LNCaP clone FGC (cell line): ENCODE measurements at places on chromosomes 3 and 15.

DNA sequence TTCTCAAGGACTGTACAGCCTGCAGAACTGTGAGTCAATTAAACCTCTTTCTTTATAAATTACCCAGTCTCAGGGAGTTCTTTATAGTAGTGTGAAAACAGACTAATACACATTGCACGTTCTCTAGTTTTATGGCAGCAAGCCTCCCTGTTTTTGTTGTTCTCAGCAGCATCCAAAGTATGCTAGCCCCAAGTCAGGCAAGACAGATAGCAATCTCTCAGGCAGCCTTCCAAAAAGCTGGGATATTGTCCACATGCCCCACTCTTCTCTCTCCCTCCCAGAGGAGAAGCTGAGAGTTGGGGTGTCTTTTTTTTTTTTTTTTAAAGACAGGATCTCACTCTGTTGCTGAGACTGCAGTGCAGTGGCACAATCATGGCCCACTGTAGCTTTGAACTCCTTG, 130.6 kb downstream of the ISL2 start:
- DNase-seq: no peak

- DNase-seq: no peak
These were observed 98.1 kb upstream of the SYNPR start for GRCh38 chr3:63179862-63180522.

GRCh38 chr3:46314517-46314916, 39.4 kb upstream of the CCR2 start:
- no peak for DNase-seq

DNA sequence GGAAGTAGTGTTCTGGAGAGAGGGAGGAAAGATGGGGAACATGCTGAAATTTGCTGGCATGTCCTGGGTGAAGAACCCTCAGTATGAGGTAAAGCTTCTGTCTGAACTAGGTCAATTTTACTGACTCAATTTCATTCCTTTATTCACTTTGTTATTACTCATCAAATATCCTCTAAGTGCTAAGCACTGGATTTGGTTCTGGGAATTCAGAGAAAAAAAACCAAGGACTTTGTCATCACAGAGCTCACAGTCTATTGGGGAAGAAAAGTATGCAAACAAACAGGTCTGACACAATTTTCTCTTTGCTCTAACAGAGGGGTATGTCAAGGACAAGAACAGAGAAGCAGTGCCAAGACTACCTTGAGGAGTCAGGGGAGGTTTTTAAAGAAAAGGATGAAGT, 68.0 kb downstream of the TFG start:
- no peak for DNase-seq

DNA sequence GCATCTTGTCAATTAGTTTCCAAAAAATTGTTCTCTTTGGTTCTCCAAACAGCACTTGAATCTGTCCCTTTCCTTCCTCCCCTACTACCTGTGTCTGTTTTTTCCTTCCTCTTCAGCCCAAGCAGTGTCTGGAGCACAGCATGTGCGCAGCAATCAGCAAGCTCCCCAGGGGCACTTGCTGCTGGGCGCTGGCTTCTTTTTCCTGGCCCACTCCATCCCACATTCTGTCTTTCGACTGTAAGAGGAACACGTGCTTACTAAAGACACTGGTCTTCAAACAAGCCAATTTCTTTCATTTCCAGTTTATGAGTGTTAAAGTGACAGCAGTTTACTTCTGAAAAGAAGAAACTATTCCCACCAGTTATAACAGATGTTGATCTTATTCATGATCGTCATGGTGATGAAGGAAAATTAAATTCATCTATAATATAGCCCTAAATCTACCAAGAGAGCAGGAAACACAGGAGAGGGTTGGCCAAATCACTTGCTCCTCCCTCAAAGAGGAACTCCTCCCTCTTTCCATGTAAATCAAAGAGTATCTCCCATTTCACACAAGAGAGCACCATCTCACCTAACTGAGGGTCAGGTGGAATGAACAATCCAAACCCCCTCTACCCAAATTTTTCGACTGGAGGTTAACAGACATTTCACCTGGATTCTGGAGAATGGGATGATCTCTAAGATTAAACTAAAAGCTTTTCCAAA, 115.4 kb downstream of the IGF2BP2 start:
- no peak for DNase-seq

DNA sequence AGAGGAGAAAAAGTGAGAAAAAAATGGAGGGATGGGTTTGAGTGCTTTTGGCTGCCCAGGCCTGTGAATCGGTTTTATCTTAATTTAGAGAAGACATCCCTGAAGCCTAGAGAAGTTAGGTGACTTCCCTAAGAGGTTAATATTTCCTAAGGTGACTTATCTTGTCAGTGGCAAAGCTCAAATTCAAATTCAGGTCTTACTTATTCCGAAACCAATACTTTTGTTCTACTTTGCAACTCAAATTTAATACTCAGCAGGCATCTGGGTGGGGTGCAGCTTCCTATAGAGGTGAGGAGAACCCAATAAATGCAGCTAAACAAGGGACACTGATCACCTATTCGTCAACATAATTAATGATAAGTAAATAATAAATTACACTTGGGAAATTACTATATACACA, 54.9 kb upstream of the MYRIP start:
- no peak for DNase-seq

DNA sequence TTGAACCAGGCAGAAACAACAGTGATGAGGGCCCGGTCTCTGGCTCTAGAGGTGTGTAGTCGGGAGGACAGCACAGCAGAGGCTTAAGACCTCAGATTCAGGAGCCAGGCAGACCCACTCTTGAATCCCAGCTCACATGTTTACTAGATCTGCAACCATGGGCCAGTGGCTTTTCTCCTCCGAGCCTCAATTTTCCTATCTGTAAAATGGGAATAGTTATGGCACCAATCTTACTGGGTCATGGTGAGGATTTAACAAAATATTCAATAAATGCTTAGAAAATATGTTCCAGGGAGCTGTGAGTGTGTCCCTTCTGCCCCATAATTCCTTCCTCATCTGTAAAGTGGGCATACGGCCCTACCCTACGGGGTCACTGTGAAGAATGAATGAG, 506.9 kb downstream of the SHQ1 start:
- no peak for DNase-seq

DNA sequence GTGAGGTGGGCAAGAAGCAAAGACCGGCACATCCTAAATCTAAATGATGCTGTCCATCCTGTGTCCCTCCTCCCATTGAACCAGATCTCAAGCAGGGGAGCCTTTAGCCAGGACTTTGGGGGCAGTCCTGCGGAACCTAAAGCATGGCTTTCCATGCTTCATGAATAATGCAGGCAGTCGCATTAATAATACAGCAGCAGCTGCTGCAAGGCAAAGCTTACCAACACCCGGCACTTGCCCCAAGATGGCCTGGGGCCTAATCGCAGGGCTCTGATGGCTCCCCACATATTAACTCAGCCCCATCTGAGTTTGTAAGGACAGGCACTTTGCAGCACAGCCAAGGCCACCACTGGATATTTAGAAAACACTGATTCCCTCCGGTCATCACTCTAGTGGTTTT, 114.4 kb downstream of the NTRK3 start:
- no peak for DNase-seq

- no peak for DNase-seq
These were observed 75.1 kb upstream of the OSTN start for GRCh38 chr3:191123946-191124345.

DNA sequence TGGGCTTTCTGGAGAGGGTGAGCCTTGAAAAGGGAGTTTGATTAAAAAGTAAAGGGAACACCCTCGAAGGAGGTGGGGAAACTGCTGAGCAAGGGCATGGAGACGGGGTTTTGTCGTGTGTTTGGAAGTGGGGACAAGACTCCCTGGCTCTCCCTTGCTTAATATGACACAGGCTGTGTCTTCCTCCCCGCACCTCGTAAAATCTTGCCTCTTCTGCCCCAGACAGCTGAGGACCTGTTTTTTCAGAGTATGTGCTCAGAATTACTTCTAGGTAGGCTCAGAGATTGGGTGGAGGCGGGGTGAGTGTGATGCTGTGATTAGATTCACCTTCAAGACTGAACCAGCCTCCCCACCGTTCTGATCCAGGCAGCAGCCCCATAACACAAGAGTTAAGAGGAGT, 244.4 kb upstream of the TLE3 start:
- no peak for DNase-seq

GRCh38 chr15:60096157-60096556, 92.0 kb downstream of the FOXB1 start:
- DNase-seq: no peak

GRCh38 chr15:59741274-59741906, 52.3 kb upstream of the BNIP2 start:
- peak; percentile 72 for DNase-seq

DNA sequence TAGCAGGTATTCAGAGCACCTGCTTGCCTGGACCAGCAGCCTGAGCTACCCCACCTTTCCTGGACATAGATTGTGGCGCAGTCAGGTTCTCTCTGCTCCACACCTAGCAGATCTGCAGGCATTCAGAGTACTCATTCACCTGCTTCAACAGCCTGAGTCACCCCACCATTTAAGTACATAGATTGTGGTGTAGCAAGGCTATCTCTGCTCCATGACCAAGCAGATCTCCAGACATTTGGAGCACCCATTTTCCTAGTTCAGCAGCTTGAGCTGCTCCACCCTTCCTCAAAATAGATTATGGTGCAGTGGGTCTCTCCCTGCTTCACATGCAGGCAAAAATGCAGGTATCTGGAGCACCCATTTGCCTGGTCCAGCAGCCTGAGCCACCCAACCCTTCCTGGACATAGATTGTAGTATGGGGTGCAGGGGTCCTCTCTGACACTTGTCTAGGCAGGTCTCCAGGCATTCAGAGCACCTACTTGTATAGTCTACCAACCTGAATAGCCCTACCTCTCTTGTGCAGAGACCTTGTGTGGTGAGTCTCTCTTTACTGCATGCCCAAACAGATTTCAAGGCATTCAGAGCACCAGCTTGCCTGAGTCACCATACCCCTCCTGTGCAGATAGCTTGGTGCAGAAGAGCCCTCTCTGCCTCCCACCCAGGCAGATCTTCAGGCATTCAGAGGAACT, 466.0 kb upstream of the THBS1 start:
- no peak for DNase-seq

DNA sequence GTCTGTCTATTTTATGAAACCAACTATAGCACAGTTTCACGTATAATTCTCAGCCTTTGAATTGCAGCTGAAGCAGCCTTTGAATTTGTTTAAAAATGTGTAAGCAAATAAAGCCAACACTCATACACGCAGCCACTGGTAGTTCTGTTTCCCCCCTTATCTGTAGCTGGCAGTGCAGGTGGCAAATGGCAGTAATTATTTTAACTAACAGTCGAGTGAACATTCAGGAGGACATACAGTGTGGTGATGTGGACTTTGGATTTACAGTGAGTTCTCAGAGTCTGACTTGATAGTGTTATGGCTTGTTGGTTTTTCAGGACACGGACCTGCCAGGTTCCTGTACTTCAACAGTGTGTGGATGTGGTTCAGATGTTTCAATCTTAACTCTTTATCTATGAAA, 64.0 kb upstream of the SKOR1 start:
- DNase-seq: no peak

DNA sequence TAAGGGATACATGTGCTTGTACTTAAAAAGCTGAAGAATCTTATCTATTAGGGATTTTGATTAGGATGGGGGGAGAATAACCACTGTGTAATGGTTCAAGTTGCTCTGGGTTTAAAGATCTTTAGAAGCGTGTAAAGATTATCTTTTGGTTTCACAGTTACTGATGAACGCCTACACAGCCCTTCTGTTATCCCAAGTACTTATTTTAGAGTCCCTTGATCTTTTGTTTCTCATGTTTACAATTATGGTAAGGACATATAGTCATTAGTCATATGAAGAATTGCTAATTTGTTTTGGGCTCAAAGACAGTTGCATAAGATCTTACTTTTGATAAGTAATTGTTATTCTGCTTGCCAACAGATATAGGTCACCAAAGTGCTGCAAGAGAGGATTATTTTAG, 160.1 kb downstream of the PLCL2 start:
- DNase-seq: no peak

DNA sequence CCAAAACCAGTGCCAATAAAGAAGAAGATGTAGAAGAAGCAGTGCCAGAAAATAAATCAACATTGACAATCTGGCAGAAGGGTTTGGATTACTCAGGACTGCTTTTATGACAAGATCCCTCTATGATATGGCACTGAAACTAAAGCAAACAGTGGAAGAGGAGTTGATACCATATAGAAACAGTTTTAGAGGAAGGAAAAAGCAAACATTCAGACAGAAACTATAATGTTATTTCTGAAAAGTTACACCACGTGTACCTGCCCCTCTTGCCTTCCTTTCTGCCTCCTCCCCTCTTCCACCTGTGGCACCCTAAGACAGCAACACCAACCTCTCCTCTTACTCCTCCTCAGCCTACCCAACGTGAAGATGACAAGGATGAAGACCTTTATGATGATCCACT, 63.0 kb downstream of the SFMBT1 start:
- DNase-seq: peak; percentile 94

- DNase-seq: no peak
These were observed 613.5 kb downstream of the EDEM1 start for GRCh38 chr3:5800965-5801364.

- no peak for DNase-seq
These were observed 8.7 kb downstream of the MYL3 start for GRCh38 chr3:46854555-46854991.

GRCh38 chr3:114454551-114455251, 160.9 kb downstream of the TIGIT start:
- DNase-seq: no peak

DNA sequence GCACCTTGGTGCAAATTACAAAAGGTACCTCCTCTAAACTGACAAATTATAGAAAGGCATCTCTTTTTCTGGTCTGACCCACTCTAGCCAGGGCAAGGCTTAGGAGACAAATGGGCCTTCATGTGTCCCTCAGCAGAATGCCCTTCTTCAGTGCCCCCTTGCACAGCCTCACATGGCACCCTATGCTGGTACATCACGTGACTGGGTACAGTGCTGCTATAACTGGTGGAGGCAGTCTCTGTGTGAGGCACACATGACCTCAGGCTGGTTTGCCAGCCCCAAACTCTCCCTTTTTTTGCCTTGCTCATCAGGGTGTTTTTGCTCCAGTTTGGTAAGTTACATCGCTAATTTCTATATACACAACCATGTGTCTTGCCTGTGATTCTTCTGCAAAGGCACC, 3.1 kb downstream of the CLEC3B start:
- no peak for DNase-seq

GRCh38 chr3:169809230-169809795, 3.4 kb upstream of the LRRIQ4 start:
- DNase-seq: no peak

DNA sequence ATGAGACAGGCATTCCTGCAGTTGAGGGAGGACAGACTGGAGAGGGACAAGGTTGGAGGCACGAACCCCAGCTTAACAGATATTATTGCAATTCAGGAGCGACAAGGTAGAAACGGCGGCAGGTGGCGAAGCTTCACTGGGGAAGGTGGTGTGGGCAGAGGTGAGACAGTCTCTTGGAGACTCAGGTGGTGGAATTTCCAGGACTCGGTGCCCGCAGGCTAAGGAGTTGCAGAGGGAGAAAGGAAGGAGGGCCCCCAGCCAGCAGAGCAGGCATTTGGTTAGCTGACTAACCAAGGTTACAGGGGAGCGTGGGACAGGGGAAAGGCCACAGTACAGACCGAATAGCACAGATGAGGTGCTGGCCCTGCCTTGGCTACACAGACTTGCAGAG, 3.0 kb downstream of the FAM174B start:
- no peak for DNase-seq

GRCh38 chr3:135982922-135983581, 17.5 kb downstream of the PPP2R3A start:
- DNase-seq: no peak

- no peak for DNase-seq
These were observed 163.5 kb downstream of the CNTN4 start for GRCh38 chr3:2262204-2262603.

- no peak for DNase-seq
These were observed 8.7 kb downstream of the KIF7 start for GRCh38 chr15:89646416-89647141.

GRCh38 chr3:31232055-31233025, 300.4 kb upstream of the STT3B start:
- DNase-seq: no peak

GRCh38 chr3:105093371-105094252, 273.1 kb upstream of the ALCAM start:
- no peak for DNase-seq
